ENCODE measurements at places on chromosomes 1 and 21. TPM values are rescaled to one million over a fixed set of nuclear protein-coding genes. Genes with fewer than 3 reads are reported as not detected.

Gene KCNT2
- total RNA-seq: 7.3 TPM

Gene TRIM67
- not detected for total RNA-seq

Gene RLF
- 26.3 TPM for total RNA-seq

Gene BRDT
- 0.97 TPM for total RNA-seq

Gene OR2T33
- not detected for total RNA-seq

Gene TDRD10
- not detected for total RNA-seq

Gene JAM2
- total RNA-seq: under 0.01 TPM

Gene GJA8
- total RNA-seq: not detected

Gene OR2T11
- not detected for total RNA-seq

Gene DDAH1
- 135 TPM for total RNA-seq

Gene TNNI3K
- 1.3 TPM for total RNA-seq

DNA sequence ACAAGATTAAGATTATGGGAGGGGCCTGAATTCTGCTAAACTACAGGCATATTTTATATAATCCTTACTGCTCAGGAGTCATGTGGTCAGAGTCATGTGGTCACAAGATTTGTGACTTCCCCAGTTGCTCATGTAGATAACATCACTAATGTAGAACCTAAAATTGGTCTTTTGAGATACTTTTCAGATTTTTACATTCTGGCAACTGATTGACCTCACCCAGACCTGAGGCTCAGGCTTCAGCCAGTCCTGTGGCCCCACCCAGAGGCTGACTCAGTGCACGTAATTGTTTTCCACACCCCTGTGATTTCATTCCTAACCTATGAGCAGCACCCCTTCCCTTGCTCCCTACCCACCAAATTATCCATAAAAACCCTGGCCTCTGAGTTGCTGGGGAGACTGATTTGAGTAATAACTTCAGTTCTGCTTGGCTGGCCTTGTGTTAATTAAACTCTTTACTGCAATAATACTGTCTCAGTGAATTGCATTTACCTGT, 41.7 kb upstream of the ZNF326 start:
- peak; percentile 86 for DNase-seq

- peak; percentile 72 for DNase-seq
Measured at GRCh38 chr1:169999331-169999741, 75.2 kb downstream of the KIFAP3 start.

DNA sequence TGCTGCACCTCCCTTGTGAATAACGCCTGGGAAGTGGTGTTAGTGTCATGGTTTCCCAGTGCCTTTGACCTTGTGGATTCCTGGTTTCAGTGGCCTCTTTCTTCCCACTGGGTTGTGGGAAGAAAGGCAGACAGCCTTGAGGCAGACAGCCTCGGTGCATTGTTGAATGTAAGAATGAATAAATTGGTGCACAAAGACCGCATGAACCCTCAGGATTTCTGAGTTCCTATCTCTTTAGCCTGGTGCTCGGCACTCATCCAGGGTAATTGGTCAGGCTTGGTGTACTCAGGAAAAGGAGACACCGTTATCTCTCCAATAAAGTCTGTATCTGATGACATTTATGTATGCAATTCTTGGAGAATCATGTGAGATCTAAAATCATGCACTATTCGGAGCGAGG, 5.1 kb downstream of the ZNF362 start:
- DNase-seq: peak; percentile 30

GRCh38 chr1:241532162-241532531, at the start of gene KMO:
Gene KMO, plus strand, starts transcription at chr1:241532378. Its CDS starts 67 bp downstream, at chr1:241532445.
- DNase-seq: no peak

DNA sequence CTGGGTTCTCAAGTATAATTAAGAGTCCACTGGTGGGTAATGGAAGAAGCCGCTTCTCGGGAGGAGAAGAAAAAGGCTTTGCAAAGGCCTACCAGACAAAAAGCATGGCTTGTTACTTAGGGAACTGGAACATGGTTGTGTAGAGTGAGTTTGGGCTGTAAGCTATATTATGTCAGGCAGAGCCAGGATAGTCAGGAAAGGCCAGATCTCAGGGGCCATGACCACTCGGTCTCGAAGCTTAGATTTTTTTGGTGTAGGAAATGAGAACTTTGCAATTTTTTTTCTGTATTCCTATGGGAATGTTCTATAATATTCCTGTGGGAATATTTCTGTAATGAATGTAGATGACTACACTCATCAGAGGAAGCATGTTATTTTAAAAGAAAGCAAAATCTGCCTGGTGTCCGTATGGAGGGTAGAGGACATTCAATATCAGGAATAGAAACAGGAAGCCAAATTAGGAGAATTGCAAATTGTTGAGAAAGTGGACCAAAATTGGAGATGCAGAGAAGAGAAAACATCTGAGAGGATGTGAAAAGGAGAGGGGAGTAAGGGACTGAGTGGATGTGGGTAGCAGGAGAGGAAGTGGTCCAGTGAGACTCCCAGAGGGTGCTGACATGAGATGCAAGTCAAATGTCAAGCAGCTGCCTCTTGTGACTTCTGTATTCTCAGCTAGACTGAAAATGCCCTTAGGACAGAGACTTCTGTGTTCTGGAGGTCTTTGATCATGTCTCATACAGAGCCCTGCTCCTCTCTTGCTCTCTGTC, 45.2 kb upstream of the HAO2 start:
- DNase-seq: no peak

DNA sequence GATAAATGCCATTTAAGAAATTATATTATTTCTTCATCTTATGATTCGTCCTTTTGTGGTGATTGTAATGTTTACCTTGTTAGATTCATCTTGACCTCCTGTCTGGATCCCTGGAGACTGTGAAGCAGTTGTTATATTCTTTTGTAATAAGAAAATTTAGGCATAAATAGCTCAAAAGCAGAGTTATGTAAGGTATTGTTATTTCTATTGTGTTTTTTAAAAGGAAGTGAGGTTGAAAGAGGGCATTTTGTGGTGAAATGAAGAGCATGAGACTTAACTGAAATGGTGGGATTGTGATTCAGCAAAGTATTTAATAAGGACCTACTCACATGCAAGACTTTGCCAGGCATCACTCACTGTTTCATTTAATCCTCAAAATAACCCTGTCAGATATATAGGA, 104.0 kb downstream of the PDE4B start:
- DNase-seq: no peak

DNA sequence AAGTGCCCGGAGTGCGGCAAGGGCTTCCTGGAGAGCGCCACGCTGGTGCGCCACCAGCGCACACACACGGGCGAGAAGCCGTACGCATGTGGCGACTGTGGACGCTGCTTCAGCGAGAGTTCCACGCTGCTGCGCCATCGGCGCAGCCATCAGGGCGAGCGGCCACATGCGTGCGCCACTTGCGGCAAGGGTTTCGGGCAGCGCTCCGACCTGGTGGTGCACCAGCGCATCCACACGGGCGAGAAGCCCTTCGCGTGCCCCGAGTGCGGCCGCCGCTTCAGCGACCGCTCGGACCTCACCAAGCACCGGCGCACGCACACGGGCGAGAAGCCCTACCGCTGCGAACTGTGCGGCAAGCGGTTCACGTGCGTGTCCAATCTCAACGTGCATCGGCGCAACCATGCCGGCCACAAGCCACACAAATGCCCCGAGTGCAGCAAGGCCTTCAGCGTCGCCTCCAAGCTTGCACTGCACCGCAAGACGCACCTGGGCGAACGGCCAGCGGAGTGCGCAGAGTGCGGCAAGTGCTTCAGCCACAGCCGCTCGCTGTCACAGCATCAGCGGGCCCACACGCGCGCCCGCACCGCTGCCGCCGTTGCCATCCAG, 10.0 kb downstream of the ZNF672 start:
- no peak for DNase-seq

DNA sequence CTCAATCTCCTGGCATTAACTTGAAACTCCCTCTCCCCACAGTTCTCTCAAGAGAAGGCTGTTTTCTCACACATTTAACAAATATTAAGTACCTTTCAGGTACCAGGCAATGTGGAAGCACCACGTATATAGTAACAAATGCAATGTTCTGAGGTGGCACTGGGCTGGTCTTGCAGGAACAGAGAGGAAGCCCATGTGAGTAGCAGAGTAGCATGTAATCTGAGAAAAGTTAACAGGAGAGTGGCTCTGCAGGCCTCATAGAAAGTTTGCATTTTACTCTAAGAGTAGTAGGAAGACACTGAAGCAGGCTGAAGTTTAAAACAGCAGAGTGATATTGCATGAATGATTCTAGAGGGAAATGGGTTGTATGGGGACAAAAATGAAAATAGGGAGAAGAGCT, 21.0 kb downstream of the ZNF281 start:
- no peak for DNase-seq

DNA sequence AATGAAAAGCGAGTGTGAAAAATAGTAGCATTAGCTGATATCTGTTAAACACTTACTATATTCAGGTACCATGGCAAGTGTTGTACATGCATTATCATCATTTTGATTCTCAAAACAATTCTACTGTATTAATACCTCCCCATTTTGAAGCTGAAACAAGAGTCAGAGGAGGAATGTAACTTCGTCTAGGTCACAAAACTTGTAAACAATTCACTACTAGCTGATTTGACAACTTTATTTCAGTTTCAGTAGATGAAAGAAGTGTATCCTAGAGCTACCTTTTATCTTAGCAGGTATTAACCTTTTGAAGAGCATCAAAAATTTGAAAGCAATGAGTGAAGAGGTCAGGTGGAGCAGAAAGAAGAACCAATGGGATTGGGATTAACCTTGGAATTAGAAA, 1.6 kb downstream of the CD84 start:
- DNase-seq: no peak

GRCh38 chr1:28343405-28343804, 14.6 kb downstream of the MED18 start:
- no peak for DNase-seq

DNA sequence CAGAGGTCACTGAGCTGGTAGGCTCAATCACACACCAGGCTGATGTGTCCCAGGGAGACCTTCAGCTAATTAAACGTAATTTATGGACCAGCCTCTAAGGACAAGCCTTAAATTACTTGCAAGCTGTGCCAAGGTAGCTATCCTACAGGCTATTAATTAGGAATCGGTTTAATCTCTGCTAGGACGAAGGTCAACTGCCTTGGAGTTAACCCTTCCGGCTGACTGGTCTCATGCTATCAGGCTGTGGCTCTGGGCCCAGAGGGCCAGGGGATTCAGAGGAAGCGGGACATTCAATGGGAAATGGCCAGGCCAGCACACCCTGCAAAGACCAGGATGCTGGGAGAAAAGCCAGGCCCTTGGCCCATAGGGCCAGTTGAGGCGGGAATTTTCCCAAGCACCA, 19.0 kb downstream of the DHRS3 start:
- DNase-seq: no peak

DNA sequence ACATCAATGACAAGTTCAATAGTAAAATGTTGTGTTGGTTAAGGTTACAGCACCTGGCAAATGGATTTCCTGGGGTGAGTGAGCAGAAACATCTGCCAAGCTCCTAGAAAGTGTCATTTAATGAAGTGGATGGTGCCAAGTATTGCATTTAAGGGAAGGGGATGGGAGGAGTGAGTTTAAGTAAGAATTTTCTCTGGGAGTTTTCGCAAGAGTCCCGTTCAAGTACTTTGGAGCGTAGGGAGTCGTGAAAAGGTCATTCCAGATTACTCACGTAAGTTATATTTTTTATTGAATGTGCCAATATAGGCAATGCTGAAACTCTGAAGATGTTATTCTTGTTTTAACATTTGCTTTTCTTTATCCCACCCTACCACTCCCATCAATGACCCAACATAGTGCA, 117.4 kb upstream of the RAB3GAP2 start:
- no peak for DNase-seq

DNA sequence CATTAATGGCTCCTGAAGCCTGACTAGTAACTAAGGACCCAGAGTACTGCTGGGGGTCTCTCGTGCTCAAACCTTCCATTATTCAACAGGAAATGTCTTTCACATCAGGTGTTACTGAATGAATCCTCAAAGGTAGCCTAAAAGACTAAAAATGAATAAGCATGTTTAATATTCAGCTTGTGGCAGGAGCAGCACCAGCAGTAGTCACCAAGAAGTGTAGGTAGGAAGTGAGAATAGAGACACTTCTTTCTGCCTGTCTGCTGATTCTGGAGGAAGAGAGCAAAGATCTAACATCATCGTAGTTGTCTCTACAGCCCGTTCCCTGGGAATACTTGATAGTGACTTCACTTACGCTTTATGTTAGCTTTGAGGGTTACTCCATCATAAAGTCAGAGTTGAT, 7.6 kb upstream of the SLC30A1 start:
- DNase-seq: no peak

- DNase-seq: no peak
Measured at GRCh38 chr1:212396638-212397037, 18.0 kb downstream of the PACC1 start.

GRCh38 chr21:26064506-26064905, 106.1 kb downstream of the APP start:
- DNase-seq: no peak

DNA sequence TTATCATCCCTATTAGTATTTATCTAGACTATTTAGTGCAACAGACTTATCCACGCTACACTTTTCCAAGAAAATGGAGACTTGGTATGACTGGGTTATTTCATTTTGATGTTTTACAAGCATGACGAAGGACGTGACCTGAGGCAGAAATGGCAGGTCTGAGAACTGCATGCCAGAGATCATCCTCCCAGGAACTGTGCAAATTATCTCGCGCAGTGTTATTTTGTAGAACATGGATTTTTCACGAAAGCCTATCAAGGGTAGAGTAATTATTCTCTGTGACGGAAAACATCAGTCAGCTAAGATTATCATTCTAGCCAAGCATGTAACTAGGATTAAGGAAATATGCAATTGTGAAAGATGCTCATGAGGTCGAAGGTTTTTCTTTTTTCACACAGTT, 361.5 kb upstream of the AJAP1 start:
- DNase-seq: no peak

- no peak for DNase-seq
Measured at GRCh38 chr1:31189696-31190674, 49.7 kb downstream of the NKAIN1 start.

DNA sequence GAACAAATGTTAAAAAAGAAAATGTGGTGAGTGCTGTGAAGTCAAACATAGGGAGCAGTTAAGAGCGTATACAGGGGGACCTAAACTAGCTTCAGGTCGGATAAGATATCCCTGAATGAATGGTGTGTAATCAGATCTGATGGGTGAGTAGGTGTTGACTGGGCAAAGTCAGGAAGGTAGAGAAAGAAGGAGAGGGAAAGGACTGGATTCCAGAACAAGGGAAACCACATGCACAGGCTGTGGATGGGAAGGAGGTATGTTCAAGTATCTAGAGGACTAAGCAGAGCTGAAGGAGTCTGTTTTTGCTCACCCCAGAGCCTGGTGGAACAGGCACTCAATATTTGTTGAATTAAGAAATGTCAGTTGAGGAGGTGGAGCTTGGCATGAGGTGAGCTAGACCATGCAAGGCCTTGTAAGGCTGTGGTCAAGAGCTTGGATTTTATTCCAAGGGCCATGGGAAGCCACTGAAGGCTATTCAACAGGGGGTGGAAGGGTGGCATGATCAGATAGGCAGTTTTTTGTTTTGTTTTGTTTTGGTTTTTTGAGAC, 27.4 kb downstream of the MAP7D1 start:
- peak; percentile 42 for DNase-seq

- DNase-seq: no peak
Measured at GRCh38 chr1:182520736-182521135, 68.3 kb downstream of the RNASEL start.

GRCh38 chr1:238005116-238005515, 114.4 kb upstream of the ZP4 start:
- DNase-seq: no peak
